ENCODE measurements at places on chromosomes 16 and 17. TPM values are rescaled to one million over a fixed set of nuclear protein-coding genes. Genes with fewer than 3 reads are reported as not detected.

The MYO15B gene
- 16.8 TPM for total RNA-seq

The PIMREG gene
- 0.90 TPM for total RNA-seq

The ZFPM1 gene
- total RNA-seq, result 5.2 TPM

GRCh38 chr17:17021194-17021863 is 20.9 kb upstream of the MPRIP start:
- peak; percentile 33 for DNase-seq

DNA sequence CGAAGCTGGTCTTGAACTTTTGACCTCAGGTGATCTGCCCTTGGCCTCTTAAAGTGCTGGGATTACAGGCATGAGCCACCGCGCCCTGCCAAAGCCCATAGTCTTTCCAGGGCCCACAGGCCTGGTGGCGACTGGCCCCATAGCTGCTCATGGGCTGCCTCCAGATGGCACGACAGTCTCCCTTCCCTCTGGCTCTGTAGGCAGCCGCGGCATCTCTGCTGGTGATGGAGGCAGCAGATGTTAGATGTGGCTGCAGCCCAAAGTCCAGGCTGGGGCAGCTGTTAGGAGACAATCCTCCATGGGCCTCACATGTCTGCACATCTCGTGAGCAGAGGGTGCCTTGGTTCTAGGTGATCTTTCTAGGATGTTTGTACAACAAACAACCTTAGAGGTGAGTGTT is 69.7 kb upstream of the DNAJA2 start:
- DNase-seq, result no peak

DNA sequence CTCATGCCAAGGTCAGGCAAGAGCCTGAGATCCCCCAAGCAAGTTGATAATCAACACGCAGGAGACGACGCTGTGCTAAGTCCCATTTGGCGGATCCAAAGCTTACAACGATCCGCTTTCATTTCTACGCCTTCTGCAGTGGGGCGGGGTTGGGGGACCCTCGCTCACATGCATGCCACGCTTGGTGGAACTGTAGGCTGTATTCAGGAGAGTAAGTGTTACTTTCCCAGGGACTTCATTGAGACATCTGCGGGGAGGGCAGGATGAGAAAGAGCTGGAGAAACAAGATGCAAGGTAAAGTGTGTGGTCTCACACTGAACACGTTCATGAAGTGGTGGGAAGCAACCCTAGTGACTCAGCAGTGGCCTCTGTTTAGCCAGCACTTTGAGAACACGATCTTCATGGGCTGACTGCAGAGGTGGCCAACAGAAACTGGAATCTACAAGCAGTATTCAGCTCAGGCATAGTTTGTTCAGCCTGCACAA is 100.5 kb downstream of the XYLT1 start:
- DNase-seq, result peak; percentile 55

DNA sequence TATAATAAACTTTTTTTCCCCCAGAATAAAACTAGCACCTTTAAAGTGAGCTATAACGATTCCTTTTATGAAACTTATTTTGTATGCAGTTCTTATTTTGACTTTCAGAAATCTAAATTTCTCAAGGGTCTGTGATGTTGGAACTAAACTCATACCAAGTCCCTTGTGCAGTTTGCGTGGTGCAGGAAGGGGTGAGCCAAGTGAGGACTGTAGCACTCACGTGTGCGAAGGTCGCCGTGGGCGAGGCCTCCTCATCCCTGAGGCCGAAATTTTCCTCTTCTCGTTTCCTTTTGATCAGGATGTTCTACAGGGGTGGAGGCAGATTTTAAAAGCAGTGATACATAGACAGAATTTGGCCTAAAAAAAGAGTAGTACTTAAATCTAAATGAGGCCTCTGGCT is 73.7 kb downstream of the RPTOR start:
- DNase-seq, result no peak

GRCh38 chr17:48074322-48075081 is 26.3 kb downstream of the NFE2L1 start:
- peak; percentile 91 for DNase-seq

- DNase-seq, result no peak
Observed at GRCh38 chr16:794091-794822, 5.8 kb downstream of the CHTF18 start.
